ENCODE measurements at places on chromosomes 4 and X. TPM values are rescaled to one million over a fixed set of nuclear protein-coding genes. Genes with fewer than 3 reads are reported as not detected.

Gene SLC49A3
- polyA plus RNA-seq = 22.8 TPM

Gene SMIM10L2A
- polyA plus RNA-seq = 2.3 TPM

Gene KIF4A
- polyA plus RNA-seq = 11.8 TPM

Gene DNAAF6
- not detected for polyA plus RNA-seq

Gene AKAP4
- polyA plus RNA-seq = 1.7 TPM

Gene HSD17B13
- polyA plus RNA-seq = 0.40 TPM

- DNase-seq = no peak
Measured at GRCh38 chrX:100586747-100587146, 2.0 kb downstream of the TNMD start.

GRCh38 chrX:13144927-13145655 is 100.7 kb upstream of the FAM9C start:
- DNase-seq = no peak

- DNase-seq = no peak
Measured at GRCh38 chrX:115388879-115389278, 99.4 kb downstream of the LUZP4 start.

DNA sequence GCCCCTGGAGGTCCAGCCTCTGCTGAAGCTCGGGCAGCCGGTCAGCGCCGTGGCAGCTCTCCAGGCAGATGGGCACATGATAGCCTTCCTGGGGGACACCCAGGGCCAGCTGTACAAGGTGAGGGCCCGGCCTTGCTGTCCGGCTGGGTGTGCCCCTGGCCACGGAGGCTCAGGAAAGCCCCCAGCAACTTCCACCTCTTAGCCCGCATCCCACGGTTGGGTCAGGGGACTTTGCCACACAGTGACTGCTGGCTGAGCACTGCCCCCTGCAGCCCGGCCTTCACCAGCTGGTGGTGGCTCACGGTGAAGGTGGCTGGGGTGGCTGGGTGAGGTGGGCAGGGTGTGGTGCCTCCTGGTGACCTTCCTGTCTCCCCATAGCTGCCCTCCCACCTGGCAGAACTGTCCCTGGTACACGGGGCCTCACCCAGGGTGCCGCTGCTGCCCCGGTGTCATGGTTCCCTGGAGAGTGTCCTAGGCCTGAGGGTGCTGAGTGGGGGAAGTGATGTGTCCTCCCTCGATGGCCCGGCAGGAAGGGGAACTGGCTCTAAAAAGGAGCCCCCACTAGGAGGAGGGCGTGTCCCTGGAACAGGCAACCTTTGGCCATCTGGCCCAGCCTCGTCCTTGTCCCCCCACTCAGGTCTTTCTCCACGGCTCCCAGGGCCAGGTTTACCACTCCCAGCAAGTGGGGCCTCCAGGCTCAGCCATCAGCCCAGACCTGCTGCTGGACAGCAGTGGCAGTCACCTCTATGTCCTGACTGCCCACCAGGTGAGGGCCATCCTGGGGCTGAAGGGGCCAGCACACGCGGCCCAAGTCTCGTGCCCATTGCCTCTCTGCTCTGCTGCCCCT is 4.5 kb downstream of the PLXNB3 start:
- DNase-seq = no peak

GRCh38 chrX:140343226-140343868 is 161.5 kb downstream of the SOX3 start:
- no peak for DNase-seq

DNA sequence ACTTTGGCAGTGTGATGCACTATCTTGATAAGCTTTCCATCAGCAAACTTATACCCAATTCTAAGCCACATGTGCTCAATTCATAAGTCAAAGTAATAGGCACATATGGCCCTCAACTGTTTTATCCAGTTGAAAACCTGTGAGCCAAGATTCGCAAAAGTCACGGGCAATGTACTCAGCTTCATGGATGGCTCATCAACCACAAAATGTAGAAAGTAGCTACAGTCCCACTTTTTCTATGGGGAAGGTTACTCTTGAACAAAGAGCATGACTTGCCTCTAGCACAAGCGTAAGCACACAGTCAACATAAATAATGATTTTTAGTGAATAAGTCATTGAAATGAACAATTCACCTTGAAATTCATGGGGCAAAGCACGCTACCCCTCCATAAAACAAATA is 25.1 kb upstream of the DDX53 start:
- no peak for DNase-seq

DNA sequence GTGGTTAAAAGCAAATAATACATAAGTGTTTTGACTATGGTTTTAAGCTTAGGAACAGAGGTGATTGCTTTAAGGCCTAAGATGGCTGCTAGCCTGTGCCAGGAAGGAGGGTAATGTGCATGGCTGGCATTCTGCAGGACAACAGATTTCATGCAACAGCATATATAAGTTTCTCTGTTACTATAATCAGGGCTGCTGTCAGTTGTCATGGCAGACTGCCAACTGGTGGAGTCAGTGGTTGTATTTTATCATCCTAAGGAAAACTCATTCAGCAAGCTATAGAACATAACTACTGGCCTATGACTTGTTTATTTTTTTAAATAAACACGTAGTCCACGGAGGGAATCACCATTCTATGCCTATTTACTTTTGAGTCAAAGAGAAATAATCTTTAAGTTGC is 77.7 kb upstream of the DCAF8L1 start:
- DNase-seq = peak; percentile 9

DNA sequence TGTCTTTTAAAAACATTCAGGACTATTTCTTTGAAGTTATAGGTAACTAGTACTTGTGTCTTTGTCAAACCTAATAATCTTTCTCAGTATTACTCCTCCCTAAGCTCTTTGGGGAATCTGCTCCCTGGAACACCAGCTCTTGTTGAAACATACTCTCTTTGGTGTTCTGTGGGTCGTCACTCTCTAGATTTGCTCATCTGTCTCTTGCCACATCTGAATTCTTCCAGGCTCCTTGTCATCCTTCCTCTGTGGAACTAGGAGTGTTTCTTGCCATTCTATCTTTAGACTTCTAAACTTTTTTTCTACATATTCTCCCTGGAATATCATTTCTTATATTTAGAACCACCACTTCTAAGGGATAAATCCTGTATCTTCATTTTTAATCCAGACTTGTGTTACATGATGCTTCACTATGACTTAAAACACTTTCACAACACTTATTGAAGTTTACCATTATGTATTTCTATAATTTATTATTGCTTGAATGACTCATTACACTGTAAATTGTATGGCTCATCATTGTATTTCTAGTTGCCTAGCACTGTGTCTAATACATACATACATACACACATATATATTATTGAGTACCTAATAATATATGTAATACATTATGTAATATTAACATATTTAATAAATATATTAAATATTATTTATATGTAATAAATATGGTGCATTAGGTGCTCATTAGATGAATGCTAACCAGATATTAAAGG is 186.1 kb downstream of the TMA16 start:
- DNase-seq = no peak

- no peak for DNase-seq
Measured at GRCh38 chr4:68338625-68339024, 11.3 kb downstream of the YTHDC1 start.

DNA sequence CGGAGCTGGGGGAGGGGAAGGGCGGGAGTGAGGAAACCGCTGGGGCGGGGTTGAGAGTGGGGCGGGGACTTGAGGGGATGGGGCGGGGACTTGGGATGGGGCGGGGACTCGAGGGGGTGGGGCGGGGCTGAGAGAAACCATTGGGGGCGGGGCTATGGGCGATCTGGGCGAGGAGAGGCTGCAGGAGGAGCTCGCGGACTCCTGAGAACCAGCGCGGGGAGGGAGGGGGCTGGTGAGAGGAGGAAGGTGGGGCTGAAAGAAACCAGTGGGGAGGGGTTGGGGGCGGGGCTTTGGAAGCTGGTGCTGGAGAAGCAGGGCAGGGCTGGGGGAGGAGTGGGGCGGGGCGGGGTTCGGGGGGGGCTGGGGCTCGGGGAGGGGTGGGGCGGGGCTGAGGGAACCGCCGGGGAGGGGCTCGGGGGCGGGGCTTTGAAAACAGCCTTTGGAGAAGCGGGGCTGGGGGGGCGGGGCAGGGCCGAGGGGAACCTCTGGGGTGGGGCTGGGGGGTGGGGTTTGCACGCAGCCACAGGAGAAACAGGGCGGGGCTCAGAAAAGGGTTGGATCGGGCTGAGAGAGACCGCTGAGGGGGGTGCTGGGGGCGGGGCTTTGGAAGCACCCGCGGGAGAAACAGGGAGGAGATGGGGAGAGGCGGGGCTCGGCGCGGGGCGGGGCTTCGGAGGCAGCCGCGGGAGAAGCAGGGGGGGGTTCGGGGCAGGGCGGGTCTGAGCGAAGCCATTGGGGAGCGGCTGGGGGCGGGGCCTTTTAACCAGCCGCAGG is 777 bp upstream of the EOLA2 start:
- DNase-seq = peak; percentile 88

DNA sequence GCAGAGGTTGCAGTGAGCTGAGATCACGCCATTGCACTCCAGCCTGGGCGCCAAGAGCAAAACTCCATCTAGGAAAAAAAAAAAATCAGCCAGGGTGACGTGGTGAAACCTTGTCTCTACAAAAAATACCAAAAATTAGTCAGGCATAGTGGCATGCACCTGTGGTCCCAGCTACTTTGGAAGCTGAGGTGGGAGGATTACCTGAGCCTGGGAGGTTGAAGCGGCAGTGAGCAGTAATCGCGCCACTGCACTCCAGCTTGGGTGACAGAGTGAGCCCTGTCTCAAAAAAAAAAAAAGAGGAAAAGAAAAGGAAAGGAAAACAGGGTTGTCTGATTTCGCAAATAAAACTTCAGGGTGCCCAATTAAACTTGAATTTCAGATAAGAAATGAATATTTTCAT is 106.1 kb downstream of the RBM47 start:
- no peak for DNase-seq

- peak; percentile 25 for DNase-seq
Measured at GRCh38 chr4:160386846-160387245, 1284.0 kb downstream of the RAPGEF2 start.

DNA sequence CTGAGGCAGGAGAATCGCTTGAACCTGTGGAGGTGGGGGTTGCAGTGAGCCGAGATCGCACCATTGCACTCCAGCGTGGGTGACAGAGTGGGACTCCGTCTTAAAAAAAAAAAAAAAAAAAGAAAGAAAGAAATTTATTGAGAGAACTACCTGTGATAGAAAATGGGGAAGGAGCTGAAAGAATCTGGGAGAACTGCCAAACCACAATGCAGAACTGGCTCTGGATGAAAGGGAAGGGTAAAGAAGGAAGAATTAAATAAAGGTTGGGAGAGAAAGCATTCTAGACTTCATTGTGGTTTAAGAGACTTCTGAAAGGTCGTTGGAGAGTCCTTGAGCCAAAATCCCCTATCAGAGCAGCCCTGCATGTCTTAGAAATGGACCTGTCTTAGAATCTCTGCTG is 567.9 kb upstream of the HTR2C start:
- no peak for DNase-seq

DNA sequence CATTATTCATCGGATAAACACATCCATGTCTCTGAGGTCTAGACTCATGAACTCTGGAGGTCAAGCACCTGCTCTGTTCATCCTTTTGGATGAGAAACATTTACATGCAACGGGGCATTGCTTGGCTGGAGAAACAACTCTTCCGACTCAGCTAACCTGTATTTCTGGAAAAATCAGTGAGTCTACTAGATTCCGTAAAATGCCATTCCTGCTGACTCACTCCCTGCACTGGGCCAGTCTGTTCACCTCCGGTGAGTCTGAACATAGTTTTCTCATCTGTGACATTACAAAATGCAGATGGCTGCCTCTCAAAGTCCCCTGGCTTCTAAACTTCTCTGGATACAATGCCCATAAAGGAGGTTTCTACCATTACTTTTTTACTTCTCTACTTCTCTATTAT is 185.7 kb upstream of the HS3ST1 start:
- no peak for DNase-seq

DNA sequence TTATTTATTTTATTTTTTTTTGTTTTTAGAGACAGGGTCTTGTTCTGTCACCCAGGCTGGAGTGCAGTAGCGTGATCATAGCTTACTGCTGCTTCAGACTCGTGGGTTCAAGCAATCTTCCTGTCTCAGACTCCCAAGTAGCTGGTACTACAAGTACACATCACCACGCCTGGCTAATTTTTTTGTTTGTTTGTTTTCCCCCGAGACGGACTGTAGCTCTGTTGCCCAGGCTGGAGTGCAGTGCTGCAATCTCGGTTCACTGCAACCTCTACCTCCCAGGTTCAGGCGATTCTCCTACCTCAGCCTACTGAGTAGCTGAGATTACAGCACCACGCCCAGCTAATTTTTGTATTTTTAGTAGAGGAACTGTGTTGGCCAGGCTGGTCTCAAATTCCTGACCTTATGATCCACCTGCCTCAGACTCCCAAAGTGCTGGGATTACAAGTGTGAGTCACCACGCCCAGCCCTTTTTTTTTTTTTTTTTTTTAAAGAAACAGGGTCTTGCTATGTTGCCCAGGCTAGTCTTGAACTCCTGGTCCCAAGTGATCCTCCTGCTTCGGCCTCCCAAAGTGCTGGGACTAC is 32.2 kb downstream of the COPS4 start:
- no peak for DNase-seq

DNA sequence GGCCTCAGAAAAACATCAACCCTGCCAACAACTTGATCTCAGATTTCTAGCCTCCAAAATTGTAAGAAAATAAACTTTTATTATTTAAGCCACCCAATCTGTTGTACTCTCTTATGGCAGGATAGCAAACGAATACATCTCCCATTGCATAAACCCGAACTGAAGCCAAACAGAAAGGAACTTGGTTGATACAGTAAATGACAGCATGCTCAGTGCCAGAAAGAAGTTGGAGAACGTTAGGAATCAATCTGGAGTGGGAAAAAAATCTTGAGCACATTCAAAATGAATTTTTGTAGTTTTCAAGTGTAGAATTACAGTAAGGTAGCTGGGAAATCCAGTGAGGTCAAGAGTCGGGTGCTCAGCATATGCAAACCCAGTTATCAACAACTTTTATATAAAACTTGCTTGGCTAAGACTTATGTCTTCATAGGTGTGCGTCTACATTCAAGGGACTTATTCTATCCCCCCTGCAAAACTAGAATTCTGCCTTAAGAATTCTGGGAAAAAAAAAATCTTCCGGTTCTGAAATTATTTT is 157.5 kb upstream of the ANKRD50 start:
- DNase-seq = no peak
